ENCODE measurements at places on chromosomes 1 and 21.

DNA sequence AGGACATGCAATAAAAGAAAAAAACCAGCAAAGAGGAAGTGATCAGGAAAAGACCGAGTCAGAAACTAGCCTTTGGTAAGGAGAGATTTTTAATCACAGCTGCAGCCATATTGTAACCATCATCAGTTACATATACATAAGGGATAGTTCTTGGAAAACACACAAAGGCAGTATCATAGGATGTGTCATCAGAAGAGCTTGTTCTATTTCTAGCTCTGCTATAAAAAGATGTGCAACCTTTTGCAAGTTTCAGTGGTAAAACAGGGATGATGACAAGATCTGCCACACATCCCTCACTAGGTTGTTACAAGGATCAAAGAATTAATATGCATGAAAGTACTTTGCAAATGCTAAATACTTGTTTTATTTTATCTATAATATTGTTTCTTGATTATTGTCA lies 342.0 kb downstream of the VAV3 start:
- DNase-seq: no peak

DNA sequence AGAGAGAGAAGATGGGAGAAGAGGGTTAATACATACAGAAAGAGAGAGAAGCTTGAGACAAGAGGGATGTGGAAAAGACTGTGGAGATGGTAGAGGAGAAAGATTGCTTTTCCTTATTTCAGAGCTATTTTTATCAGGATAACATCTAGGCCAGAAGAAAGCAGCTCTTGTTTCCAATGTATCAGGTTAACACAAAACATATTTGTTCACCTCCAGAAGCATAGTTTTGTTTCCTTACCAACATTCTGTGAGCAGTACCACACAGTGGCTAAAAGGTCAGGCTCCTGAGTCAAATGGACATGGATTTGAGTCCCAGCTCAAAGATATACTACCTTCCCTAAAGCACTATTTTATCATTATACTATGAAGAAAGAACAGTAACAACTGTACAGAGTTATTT lies 185.5 kb downstream of the DUSP10 start:
- no peak for DNase-seq

GRCh38 chr21:27636656-27637055 lies 669.8 kb upstream of the ADAMTS5 start:
- no peak for DNase-seq

- DNase-seq: no peak
Observed at GRCh38 chr1:230507236-230507635, 81.1 kb upstream of the PGBD5 start.

DNA sequence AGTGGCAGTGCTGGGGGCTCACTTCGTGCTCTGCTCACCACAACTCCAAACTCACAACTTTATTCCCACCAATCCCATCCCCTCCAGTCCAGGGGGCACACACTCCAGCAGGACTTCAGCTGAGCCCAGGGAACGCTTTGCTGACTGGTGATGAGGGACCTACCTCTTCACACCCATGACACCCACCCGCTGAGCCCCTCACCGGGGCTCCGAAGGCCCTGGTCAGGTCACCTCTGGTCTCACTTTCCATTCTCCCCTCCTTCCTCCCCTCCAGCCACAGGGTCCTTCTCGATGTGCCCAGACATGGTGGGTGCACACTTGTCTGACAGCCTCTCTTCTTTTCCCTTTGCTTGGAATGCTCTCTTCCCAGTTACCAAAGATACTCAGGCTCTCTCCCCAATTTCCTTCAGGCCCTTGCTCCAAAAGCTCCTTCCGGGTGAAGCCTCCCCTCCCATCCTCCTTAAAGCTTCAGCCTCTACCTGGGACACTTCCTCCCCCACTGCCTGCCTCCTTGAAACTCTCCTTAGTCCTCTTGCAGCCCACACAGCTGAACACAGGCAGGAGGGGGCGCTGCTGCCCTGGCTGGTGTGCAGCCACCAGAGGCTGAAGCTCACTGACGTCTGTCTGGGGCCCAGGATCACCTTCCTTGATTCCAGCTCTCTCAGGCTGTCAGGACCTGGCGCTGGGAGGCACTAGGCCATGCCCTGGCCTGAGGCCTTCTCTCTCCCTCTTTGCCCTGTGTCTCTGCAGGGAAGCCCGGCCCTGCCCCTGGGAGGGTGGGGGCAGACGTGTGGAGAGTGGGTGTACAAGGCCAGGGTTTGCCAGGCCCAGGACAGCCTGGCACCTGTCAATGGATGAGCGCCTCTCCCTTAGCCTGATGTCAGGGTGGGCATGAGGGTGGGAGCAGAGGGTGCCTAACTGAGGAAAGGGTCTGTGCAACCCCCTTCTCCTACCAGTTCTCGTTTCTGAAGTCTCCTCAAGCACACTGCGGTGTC lies 1.6 kb downstream of the KCNE1 start:
- DNase-seq: peak; percentile 70

GRCh38 chr1:223487887-223488259 lies 94.7 kb downstream of the CCDC185 start:
- no peak for DNase-seq

DNA sequence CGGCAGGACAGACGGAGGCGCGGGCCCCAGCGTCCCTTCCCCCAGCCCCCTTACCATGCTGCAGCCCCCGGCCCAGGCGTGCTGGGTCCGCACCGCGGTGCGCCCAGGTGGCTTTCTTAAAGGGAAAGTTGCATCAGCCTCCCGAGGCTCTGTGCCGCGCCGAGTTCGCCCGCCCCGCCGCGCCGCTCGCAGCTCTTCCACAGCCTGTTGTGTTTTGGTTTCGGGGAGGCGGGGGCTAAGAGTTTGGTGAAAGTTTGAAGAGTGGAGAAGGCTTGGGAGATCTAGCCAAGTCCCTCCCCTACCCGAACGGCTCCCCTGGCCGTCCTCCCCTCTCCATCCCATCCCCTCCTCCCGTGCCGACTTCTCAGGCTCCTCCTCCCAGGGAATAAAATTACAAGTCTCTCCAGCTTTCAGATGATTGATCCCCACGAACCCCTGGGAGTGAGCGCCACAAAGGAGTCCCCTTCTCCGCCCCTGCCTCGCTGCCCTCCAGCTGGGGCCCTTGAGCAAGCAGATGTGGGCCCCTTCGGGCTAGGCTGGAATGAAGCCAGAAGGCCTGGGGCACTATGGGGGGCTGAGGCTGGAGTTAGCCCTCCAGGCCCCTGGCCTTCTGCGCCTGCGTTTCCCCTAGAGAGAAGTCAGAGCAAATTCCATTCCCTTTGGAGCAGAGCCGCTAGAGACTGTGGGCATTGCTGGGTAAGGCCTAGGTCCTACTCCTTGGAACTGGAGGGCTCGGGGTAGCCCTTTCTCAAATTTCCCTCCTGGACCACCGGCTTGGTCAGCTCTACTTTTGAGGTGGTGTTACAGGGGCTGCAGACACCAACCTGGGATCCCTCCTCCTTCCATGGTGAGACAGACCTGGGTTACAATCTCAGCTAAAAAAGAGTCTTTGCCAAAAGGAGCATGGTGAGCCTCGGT lies at the start of gene SLC6A9:
SLC6A9 (minus strand) TSS at position 211 of the 918 bp plus-strand sequence. CDS start 7,185 bp downstream, outside the sequence.
- peak; percentile 37 for DNase-seq

DNA sequence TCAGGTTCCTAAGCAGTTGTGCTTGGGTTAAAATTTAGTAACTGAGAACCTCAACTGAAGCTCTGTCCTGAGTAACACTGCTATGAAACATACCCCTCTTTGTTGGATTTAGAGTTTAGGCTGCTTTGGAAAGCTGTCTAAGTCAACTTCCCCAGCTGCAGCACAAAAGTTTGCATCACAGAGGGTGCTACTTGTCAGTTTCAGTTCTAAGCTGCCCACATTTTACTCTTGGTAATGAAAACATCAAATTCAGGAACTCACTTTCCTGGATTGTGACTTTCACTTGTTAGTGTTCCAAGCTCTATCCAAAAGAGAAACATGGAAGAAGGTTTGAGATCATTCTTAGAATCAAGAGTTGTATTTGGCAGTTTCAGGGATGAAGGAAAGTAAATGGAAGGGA lies 191.7 kb upstream of the NFIA start:
- DNase-seq: no peak
